Adrenal gland (tissue), 19 donors: ENCODE measurements at places on chromosomes 1 and 21. TPM values are rescaled to one million over a fixed set of nuclear protein-coding genes. Genes with fewer than 3 reads are reported as not detected.

Gene KRTAP19-3
- total RNA-seq: not detected

Gene ZNF593OS
- not detected for total RNA-seq

Gene KCNK2
- total RNA-seq: 29.7 TPM

Gene KRTAP19-4
- total RNA-seq: not detected

Gene GCLM
- 32.3 TPM for total RNA-seq

Gene UBE2U
- not detected for total RNA-seq

Gene LAMB3
- total RNA-seq: 38.6 TPM

Gene RAVER2
- 11.3 TPM for total RNA-seq

Gene HHAT
- 19.2 TPM for total RNA-seq

Gene VCAM1
- 36.4 TPM for total RNA-seq

- no peaks in the 10 kb centered on the region for H3K27me3 ChIP-seq
- H3K4me1 ChIP-seq: peaks cover 15% of the 10 kb centered on the region
- H3K36me3 ChIP-seq: no peaks in the 10 kb centered on the region
- H3K27ac ChIP-seq: no peak overlapping the region
- H3K4me3 ChIP-seq: no peak overlapping the region
- DNase-seq: no peak
Measured at GRCh38 chr1:231383159-231383860, 38.8 kb downstream of the EGLN1 start.

DNA sequence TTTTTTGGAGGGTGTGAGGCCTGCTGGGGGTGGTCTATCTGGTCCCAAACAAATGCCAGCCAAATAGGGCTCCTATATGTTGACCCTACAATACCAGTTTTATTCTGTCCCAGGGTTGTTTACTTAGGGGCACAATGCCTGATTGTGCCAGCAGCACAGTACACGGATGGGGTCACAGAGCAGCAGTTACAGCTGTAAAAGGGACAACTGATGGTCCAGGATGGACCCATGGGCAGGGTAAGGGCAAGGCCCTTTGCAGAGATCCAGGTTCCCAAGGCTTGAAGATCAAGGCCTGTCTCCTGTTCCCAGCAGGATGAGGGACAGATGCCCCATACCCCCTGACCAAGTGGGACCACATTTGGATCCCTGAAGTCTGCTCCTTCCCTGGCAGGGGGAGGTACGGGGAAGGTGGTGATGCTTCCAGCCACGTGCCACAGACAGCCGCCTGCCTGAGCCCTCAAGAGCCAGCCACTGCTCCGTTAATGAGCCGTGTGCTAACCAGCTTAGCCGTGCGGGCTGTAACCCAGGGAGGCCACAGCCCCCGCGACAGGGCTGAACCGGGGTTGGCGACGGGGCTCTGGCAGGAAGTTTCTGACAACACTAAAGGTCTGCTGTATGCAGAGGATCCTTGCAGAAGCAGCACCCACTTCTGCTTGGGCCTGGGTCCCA is 18.2 kb downstream of the SLC6A9 start:
- no peak overlapping the region for H3K4me3 ChIP-seq
- H3K27ac ChIP-seq: no peak overlapping the region
- no peak for DNase-seq
- no peaks in the 10 kb centered on the region for H3K27me3 ChIP-seq
- H3K4me1 ChIP-seq: no peaks in the 10 kb centered on the region

- DNase-seq: no peak
- no peaks in the 10 kb centered on the region for H3K4me1 ChIP-seq
- no peak overlapping the region for H3K27ac ChIP-seq
Measured at GRCh38 chr1:204947747-204948146, 77.1 kb downstream of the NFASC start.

DNA sequence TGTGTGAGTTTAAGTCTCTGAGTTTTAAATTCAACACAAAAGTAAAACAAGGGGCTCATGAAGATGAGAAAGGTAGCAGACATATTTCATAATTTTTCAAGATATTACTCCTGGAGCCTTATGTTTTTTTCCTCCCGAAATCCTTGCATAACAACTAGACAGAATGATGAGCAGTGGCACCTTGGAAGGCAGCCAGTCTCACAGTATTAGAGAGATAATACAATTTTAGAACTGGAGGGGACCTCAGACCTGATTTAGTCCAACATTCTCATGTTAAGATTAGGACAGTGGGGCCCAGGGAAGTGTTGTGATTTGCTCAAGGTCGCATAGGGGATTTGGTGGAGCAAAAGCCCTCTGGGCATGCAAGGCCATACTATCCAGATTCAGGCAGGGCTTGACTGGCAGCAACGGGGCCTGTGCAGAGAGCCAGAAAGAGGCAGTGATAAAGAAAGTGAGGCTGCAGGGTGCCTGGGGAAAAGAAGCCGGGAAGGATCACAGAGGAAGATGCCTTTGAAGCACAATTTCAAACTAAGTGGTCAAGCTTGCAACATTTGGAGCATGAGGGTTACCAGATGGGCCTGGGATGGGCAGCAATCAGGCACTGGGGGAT is 31.4 kb upstream of the BCL9 start:
- peak overlapping the region; percentile 7 for H3K27ac ChIP-seq
- no peak overlapping the region for H3K4me3 ChIP-seq
- no peaks in the 10 kb centered on the region for H3K36me3 ChIP-seq
- peaks cover 15% of the 10 kb centered on the region for H3K4me1 ChIP-seq

- DNase-seq: no peak
- H3K4me1 ChIP-seq: peaks cover 25% of the 10 kb centered on the region
- no peak overlapping the region for H3K4me3 ChIP-seq
- no peaks in the 10 kb centered on the region for H3K27me3 ChIP-seq
- no peaks in the 10 kb centered on the region for H3K36me3 ChIP-seq
- H3K27ac ChIP-seq: no peak overlapping the region
Measured at GRCh38 chr1:229171934-229172333, 99.0 kb upstream of the RAB4A start.

GRCh38 chr21:32483293-32483595 is 70.7 kb downstream of the EVA1C start:
- H3K27me3 ChIP-seq: no peaks in the 10 kb centered on the region
- no peak overlapping the region for H3K27ac ChIP-seq
- no peak overlapping the region for H3K4me3 ChIP-seq

DNA sequence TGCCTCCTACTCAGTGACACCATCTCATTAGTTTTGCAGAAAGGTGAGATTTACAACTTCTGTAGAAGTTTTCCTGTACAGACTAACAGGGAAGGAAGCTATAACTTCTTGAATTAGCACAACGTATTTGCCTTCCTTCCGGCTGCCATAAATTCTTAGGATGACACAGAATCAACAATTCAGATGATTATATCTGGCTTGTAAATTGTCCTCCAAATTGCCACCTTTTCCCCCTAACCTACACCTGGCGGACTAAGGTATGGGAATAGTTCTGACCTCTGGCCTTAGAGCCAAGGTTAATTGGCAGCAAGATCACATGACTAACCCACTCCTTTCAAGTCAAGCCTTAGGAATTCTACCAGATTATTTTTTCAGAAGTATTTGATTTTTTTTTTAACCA is 284.3 kb downstream of the LMO4 start:
- no peak overlapping the region for H3K27ac ChIP-seq
- no peaks in the 10 kb centered on the region for H3K36me3 ChIP-seq
- H3K27me3 ChIP-seq: no peaks in the 10 kb centered on the region
- H3K4me1 ChIP-seq: no peaks in the 10 kb centered on the region
- no peak for DNase-seq

DNA sequence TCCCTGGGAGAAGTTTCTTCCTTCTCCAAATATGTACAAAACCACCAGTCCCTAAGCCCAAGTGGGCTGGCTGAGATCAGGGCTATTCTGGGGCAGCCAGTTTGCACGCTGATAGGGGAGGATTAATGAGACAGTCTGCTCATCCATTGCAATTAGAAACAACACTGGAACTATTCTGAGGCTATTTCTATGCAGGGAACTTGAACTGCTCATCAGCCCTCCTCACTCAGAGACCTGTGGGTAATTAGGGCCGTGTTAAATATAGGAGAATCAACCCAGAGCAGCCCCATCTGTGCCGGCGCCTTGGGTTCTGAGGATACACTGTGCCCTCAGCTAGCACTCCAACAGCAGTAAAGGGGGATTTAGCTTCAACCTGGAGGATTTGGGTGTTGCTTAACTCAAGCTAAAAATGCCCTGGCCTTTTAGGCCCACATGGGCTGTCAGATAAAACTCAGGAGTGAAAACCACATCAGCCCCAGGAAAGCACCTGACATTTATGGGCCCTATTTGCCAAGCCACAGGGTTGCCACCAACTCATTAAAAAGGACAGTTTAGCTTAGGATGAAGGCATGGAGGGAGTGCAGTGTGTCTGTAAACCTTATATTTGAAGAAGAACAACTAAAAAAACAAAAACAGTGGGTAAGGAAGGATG is 53.9 kb downstream of the DUSP10 start:
- no peak overlapping the region for H3K4me3 ChIP-seq
- no peak for DNase-seq
- H3K4me1 ChIP-seq: no peaks in the 10 kb centered on the region

- no peak overlapping the region for H3K4me3 ChIP-seq
- H3K36me3 ChIP-seq: no peaks in the 10 kb centered on the region
- H3K27ac ChIP-seq: no peak overlapping the region
- no peaks in the 10 kb centered on the region for H3K4me1 ChIP-seq
- no peak for DNase-seq
Measured at GRCh38 chr21:37237764-37238163, 29.4 kb downstream of the VPS26C start.

GRCh38 chr1:81867235-81867634 is 66.5 kb downstream of the ADGRL2 start:
- H3K27ac ChIP-seq: no peak overlapping the region
- DNase-seq: no peak
- H3K27me3 ChIP-seq: no peaks in the 10 kb centered on the region
- H3K4me3 ChIP-seq: no peak overlapping the region

- no peak for DNase-seq
- H3K27ac ChIP-seq: no peak overlapping the region
- H3K4me3 ChIP-seq: no peak overlapping the region
- no peaks in the 10 kb centered on the region for H3K27me3 ChIP-seq
Measured at GRCh38 chr1:60274422-60275290, 201.1 kb upstream of the C1orf87 start.

DNA sequence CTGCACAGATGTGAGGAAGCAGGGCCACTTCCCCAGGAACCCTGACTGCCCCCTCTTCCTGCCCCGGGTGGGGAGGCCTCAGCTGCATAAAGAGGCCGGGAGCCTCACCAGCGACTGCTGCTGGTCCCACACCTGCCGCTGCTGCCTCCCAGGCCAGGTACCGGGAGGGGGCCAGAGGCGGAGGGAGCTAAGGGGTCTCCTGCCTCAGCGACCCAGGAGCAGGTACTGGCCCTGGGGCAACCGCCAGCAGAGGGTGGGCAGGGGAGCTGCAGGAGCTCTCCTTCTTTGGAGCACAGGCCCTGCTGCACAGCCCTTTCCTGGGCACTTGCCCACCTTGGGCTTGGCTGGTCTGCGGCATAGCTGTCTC is 6.8 kb downstream of the GJC2 start:
- no peak for DNase-seq
- H3K4me1 ChIP-seq: no peaks in the 10 kb centered on the region
- H3K27me3 ChIP-seq: peaks cover 7% of the 10 kb centered on the region
- no peak overlapping the region for H3K4me3 ChIP-seq
- H3K27ac ChIP-seq: no peak overlapping the region
- H3K36me3 ChIP-seq: no peaks in the 10 kb centered on the region

DNA sequence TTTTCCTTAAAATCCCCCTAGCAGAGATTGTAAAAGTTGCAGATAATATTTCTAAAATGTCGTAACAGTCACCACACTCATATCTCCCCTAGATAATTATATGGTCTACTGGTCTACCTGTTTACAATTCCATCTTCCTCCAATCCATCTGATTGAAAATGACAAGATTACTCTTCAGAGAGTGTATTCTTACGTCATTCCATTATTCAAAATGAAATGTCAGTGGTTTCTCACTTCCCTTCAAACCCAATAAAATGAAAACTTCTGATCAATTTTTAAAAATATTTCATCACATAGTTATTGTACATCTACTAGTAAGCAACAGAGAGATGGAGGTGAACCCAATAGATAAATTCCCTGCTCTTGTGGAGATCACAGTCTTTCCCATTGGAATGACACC is 202.2 kb upstream of the C8B start:
- no peak for DNase-seq
- H3K27ac ChIP-seq: no peak overlapping the region
- no peaks in the 10 kb centered on the region for H3K36me3 ChIP-seq
- no peaks in the 10 kb centered on the region for H3K4me1 ChIP-seq

GRCh38 chr1:30328401-30329262 is 394.8 kb downstream of the MATN1 start:
- peak; percentile 49 for DNase-seq
- H3K36me3 ChIP-seq: no peaks in the 10 kb centered on the region
- H3K4me1 ChIP-seq: no peaks in the 10 kb centered on the region
- no peak overlapping the region for H3K4me3 ChIP-seq

DNA sequence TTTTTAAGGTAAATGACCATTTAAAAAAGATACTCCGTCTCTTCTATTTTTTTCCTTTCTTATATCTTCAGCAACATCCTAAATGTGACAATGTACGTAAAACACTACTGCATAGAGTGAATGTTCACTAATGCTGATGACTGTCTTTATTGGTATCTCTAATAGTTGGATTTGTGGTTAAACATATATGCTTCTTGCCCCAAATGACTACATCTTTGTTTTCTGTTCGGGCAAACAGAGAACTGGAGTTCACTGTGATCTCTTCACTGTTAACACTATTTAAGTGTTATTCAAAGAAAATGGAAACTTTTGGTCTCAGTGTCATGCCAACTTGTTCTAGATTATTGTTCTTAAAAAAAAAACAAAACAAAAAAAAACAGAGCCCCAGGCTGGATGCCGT is 109.4 kb downstream of the KIF26B start:
- no peak overlapping the region for H3K27ac ChIP-seq
- no peak for DNase-seq
- no peaks in the 10 kb centered on the region for H3K36me3 ChIP-seq

DNA sequence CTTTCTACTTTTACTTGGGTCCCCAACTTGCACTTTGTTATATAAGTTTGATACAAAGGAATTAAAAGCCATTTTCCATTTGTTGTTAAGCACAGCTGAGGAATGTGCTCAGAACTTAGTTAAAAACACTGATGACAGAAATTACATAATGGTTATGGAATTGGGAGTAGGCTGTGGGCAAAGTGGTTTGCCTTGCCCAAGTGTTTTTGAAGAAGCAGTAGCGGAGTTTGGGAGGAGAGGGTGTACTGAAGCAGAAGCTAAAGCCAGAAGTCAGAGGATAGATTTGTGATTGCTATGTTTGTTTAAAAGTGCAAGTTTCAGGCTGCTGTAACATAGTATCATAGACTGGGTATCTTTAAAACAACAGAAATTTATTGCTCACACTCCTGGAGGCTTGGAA is 391.8 kb downstream of the DUSP10 start:
- no peak overlapping the region for H3K4me3 ChIP-seq
- H3K27ac ChIP-seq: no peak overlapping the region
- H3K4me1 ChIP-seq: no peaks in the 10 kb centered on the region
- no peak for DNase-seq
- H3K27me3 ChIP-seq: no peaks in the 10 kb centered on the region
- H3K36me3 ChIP-seq: no peaks in the 10 kb centered on the region

DNA sequence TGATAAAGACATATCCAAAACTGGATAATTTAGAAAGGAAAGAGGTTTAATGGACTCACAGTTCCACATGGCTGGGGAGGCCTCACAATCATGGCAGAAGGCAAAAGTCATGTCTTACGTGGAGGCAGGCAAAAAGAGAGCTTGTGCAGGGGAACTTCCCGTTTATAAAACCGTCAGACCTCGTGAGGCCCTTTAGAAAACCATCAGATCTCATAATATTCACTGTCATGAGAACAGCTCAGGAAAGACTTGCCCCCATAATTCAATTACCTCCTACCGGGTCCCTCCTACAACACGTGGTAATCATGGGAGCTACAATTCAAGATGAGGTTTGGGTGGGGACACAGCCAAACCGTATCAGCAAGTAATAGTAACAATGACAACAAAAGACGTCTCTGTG is 88.2 kb upstream of the SLC25A33 start:
- H3K4me1 ChIP-seq: no peaks in the 10 kb centered on the region
- H3K27ac ChIP-seq: no peak overlapping the region
- DNase-seq: no peak
- H3K36me3 ChIP-seq: no peaks in the 10 kb centered on the region
- no peak overlapping the region for H3K4me3 ChIP-seq
